ENCODE measurements at places on chromosomes 4 and X.

GRCh38 chr4:172813359-172813923 lies 355.2 kb upstream of the GALNT7 start:
- DNase-seq: no peak

GRCh38 chr4:150231107-150231770 lies 153.0 kb downstream of the DCLK2 start:
- DNase-seq: no peak

DNA sequence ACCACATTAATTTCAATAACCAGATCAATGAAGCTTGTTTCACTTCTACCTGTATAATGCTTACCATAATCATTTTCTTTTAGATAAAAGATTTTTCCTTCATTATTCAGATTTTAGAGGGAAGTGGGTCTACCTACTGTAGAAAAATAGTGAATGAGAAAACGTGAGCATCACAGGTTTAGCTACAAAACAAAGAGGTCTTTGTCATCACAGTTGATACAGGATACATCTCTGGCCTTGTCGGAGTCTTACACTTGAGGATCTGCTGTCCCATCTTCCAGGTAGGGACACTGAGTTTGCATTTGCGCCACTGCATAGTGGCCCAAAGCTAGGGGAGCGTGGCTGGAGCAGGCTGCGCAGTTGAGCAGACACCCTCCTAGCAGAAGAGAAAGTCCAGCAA lies 710 bp downstream of the CLDN24 start:
- DNase-seq: no peak

DNA sequence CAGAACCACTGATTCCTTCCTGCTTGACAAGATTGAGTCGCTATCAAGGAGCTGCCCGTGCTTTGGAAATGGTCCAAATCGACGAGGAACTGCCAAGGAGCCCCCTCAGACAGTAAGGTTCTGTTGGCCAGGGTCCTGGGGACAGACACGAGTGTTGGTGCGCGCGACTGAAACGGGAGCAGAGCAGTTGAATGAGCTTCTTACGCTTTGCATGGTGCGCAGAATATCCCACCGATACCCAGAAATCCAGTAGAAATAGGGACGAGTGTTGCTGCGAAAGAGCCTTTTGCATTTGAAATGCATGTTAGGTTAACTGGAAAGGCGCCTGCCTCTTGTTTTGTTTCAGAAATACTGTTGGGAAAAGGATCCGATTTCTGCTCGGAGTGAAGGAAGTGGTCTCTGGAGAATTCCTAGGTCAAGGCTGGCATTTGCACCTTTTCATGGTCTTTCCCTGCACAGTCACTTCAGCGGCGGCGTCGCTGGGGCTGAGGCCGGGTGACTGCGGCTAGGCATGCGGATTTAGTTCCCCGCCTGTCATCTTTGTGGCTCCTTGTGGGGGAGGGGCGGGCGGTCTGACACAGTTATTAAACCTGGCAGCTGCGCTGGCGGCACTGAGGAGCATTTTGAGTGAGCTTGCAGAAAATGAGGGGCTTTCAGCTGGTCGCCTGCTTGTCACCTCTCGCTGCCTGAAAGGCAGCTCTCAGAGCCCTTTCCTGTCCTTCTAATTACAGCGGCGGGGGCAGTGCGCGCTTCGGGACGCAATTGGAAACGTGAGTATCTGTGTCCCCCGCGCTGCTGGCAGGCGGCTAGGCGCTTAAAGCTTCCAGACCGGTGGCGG lies 51.5 kb upstream of the TRIM2 start:
- peak; percentile 60 for DNase-seq

DNA sequence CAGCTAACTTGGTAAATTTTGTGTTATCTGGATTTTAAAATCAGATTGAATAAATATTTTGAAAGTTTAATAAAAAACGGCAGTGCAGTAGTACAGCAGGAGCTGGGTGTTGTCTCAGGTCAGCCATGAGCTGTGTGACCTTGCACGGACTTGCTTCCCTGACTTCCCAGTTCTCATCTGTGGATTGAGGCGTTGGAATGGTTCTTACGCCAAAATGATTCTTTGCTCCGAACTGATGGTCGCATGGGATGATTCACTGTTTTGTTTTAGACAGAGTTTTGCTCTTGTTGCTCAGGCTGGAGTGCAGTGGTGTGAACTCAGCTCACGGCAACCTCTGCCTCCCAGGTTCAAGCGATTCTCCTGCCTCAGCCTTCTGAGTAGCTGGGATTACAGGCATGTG lies 45.0 kb downstream of the RGS12 start:
- DNase-seq: no peak

GRCh38 chr4:3233391-3234071 lies 15.4 kb upstream of the MSANTD1 start:
- DNase-seq: no peak

- no peak for DNase-seq
Observed at GRCh38 chr4:12926189-12927066, 557.7 kb downstream of the RAB28 start.

DNA sequence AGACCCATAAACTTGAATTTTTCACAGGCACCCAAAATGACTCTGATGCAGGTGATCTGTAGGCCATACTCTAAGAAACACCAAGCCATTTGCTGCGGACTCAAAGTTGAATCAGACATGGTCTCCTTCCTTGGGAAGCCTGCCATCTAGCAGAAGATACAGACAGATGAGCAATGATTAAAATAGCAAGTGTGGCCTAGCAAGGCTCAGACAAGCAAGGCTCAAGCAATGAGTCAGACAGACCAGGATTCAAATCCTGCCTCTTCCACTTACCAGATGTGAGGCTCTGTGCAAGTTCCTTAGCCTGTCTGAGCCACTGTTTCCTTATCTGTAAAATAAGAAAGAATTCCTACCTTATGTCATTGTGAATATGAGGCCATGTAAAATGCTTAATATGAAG lies 2.3 kb downstream of the CCDC149 start:
- no peak for DNase-seq

DNA sequence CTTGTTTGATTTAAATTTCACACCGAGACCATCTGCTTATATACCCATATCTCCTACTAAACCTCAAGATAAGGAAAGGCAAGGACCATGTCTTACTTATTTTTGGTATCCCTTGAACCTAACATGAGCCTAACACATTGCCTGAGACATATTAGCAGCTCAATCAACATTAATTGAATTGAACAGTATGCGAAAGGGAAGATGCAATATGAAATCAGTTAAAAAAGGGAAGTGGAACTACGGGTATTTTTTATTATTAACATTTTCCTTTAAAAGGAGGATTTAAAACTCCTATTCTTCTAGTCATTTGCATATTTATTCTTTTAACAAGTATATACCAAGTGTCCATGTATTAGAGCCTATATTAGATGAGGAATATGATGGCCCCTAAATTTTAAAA lies 197.0 kb downstream of the CAMK2D start:
- DNase-seq: no peak

- DNase-seq: no peak
Observed at GRCh38 chr4:100421361-100421978, 96.4 kb downstream of the EMCN start.

DNA sequence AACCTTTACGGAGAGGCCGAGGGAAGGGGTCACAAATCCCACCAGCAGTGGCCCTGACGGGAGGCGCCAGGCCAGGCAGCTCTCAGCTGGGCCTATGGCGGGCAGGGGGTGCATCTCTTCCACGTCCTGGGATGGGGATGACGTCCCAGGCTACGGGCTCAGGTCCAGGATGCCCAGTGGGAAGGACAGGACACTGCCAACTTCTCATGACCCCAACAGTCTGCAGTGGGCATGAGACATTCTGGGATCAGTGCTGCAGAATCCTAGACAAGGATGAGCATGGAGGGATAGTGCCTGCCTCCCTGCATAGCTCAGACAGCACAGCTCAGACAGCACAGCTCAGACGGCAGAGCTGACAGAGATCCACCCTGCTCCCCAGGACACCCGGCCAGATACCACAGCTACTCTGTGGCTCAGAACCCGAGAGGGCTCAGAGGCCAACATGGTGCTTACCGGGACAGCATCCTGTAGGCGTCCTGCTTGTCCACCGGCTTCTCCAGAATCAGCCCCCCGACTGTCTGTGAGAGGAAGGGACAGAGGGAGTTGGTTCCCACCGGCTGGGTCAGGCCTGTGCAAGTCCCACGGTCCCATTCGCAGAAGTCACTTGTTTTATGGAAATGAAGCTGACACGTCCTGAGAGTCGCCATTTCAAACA lies 17.3 kb downstream of the ASMTL start:
- DNase-seq: no peak

- no peak for DNase-seq
Observed at GRCh38 chr4:102094481-102094880, 250.8 kb downstream of the SLC39A8 start.

- no peak for DNase-seq
Observed at GRCh38 chr4:176789955-176790354, 2.8 kb downstream of the VEGFC start.

GRCh38 chr4:142405695-142406498 lies 440.2 kb downstream of the INPP4B start:
- DNase-seq: no peak

DNA sequence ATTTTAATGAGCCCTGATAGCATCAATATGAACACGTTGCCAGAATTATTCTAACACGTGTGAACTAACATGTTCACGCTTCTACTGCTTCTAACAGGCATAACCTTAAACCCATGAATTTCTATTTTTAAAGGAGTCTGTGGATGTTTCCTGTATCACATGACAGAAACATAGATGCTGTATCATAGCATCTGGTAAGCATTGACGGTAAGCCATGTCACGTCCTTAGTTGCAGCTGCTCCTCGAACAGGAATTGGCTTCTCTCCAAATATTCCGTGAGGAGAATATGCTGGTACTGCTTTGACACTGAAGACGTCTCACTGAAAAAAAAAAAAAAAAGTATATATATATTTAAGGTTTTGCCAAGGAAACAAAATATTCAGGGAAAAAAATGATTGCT lies 105.1 kb upstream of the MXRA5 start:
- DNase-seq: no peak

DNA sequence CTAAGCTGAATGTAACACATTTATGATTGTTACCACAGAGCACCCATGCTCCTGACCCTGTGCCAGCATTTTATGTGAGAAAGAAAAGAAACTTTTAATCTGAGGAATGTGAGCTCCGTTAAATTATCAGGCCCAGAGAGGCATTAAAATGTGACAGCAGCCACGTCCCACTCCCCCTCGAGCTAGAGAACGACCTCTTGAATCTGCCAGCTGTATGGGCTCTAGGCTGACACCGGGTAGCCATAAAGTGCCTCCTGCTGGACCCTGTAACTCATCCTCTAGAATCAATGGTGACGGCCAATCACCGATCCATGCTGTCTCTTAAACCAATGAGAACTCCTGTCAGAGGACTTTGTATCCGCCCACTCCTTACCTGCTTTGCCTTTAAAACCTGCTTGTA lies 110.2 kb upstream of the ADRA2C start:
- DNase-seq: no peak

- no peak for DNase-seq
Observed at GRCh38 chr4:69860521-69861298, 765 bp upstream of the SULT1E1 start.

DNA sequence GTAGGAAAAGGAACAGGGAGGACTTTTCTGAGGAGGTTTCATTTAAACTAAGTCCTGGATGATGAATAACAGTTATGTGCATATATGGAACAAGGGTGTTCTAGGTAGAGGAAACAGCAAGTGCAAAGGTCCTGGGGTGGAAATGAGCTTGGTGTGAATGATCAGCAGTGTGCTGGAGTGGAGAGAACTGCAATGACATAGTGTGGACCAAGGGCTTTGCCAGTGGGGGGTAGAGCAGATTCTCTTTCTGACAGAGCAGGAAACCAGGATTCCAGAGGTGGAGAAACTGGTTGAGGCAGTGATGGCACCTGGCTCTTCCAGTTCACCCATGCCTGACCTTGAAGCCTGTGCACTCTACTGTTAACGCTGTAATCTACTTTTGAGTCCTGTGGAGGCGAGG lies 1.7 kb downstream of the PPP1R3F start:
- DNase-seq: no peak

DNA sequence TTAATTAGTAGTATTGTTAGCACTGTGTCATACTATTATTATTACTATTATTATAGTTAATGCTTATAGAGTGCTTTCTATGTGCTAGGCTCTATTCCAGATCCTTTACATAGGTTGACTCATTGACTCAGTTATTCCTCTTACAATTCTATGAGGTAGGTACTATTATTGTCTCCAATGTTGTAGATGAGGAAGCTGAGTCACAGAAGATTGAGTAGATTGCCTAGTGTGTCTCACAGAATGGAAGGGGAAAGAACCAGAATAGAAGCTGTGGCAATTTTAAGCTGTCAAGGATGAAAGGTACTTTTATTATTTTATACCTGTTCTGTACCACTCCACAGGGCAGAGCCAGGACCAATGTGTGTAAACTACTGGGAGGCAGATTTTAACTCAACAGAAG lies 1.9 kb upstream of the TCEAL1 start:
- DNase-seq: no peak

DNA sequence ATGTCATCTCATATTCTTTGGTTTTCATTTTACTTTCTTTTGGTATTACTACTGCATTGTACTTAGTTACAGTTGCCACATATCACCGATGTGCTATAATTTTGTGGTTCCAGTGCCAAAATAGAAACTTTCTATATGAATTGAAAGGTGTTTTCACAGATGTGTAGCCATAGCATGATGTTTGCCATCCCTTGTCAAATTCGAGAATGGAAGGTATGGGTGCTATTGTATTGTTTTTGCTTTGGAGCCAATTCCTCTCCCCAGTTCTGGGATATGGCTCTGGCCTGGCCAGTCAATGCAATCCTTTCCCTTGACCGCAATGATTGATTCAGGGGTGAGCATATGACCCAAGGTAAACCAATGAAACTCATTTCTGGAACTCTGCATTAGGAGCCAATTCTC lies 86.2 kb upstream of the RPS6KA3 start:
- no peak for DNase-seq

DNA sequence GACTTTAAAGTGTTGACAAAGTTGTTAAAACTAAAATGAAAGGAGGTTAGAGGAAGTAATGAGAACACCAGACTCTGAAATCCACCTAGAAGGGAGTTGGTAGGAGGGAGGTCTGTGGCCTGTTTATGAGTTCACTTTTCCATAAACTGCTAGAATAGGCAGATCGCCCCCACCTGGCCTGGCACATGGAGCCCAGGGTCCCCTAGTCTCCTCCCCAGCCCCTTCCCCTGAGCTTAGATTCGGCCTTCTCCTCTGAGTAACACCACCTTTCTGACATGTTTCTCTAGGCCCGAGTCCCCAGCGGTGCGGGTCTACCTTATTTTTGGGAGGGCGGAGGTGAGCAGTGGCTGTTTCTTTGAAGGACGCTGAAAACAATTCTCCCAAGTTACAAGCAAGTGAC lies 54.5 kb upstream of the FAT1 start:
- no peak for DNase-seq

Measured in activated CD4-positive, alpha-beta T cell treated with anti-CD3 and anti-CD28 coated beads for 24 hours (primary cell).